Stimulated activated CD8-positive, alpha-beta memory T cell treated with anti-CD3 and anti-CD28 coated beads, Interleukin-2, amount 100 ng/mL, for 48 hours (primary cell): ENCODE measurements at places on chromosomes 12 and 14.

DNA sequence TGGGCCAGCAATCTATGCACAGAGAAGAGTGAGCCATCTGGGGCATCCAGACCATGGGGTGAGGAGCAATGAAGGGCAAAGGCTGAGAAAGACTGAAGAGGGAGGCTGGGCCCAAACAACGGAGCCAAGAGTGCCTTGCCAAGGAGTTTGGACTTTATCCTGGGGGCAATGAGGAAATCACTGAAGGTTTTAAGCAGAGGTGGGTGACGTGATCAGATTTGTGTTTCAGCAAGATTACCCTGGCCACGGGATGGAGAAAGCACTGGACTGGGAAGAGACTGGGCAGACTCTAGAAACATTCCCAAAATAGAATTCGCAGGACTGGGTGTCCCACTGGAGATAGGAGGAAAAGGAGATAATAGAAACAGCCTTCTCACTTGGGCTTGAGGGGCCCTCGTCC lies 65.3 kb downstream of the DPF3 start:
- DNase-seq: no peak

- DNase-seq: no peak
Measured at GRCh38 chr12:52508211-52508610, 12.0 kb downstream of the KRT5 start.

DNA sequence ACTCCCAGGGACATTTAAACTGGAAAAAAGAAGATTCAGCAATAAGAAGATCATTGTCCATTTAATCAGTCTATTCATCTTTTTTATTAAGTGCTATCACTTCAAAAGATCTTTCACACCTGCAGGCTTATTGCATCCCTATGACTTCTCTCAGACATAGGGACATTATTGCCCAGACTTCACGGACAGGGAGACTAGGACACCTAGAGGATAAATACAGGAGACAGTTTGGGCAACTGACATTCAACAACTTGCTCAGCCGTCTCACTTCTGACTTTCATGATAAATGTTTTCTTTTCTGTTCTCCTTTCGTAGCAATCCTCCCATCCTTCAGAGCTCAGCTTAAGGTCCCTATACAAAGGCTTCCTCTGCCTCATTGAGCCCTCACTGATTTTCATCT lies 84.3 kb downstream of the TMEM30B start:
- DNase-seq: no peak

GRCh38 chr12:52899338-52900035 lies 5.4 kb downstream of the KRT8 start:
- DNase-seq: no peak

GRCh38 chr12:96401076-96401871 lies 1.0 kb upstream of the CDK17 start:
- DNase-seq: no peak

GRCh38 chr14:61501714-61502458 lies 180.5 kb downstream of the PRKCH start:
- DNase-seq: no peak

DNA sequence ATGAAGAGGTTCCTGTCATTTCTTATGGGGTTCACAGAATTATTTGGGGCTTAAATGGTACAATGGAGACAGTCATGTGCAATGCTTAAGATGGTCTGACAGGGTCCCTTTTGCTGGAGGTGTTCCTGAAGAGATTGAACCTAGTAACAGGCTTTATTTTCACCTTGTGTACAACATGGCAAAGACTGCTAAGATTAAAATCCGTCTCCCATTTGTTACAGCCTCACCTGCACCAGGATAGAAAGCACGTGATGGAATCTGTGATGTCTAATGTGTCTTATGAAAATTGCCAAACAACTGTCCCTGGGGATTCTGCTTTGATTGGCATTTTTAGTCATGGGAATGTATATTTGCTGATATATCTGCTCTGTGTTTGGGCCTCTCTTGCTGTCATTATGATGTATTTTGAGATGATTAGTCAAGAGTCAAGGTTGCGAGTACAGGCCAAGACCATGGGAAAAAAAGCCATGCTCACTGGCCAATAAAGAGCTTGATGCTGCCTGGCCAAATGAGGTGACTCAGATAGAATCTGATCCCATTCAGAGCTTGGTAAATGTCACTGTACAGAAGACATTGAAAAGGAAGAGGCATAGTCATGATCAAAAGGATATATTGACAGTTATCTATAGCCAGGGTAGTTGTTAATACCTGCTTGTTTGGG lies 96.1 kb downstream of the FLRT2 start:
- no peak for DNase-seq

GRCh38 chr12:131681257-131681620 lies 29.7 kb upstream of the SFSWAP start:
- DNase-seq: no peak

- DNase-seq: no peak
Measured at GRCh38 chr14:22474730-22475351, 114.2 kb downstream of the DAD1 start.

DNA sequence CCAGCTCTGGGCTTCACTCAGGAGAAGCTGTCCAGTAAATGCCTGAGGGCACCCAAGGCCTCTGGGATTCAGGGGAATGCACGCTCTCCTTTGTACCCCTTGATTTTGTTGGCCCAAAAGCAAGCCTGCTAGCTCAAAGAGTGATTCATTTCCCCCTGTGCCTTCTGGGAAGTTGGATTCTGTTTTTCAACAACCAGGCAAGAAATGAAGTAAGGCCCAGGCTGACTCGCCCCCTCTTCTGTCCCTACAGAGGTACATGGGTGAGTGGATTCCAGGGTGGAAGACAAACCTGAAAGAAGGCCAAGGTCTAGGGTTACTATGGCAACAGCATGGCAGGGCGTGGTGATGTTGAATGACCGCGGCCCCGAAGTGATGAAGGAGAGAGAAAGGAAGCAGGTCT lies 9.3 kb upstream of the SERPINA5 start:
- no peak for DNase-seq

- DNase-seq: no peak
Measured at GRCh38 chr14:52220924-52221811, 46.3 kb upstream of the PTGDR start.

GRCh38 chr14:94659256-94659655 lies 47.1 kb downstream of the SERPINA3 start:
- DNase-seq: no peak

DNA sequence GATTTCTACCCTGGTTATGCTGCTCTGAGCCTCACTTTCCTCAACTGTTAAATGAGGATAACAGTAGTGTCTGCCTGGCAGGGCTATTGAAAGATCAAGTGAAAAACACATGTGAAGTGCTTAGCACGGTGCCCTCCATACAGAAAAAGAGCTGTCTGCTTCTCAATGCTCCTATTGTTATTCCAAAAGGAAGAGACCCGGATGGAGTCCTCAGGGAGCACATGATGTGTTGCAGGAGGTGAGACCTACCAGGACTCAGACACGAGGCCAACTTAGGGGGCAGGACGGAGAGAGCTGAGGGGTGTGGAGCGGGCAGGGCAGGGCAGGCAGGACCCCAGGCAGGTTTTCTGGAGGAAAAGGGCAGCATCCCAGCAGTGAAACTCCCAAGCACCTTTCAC lies 8.9 kb downstream of the FAIM2 start:
- no peak for DNase-seq

DNA sequence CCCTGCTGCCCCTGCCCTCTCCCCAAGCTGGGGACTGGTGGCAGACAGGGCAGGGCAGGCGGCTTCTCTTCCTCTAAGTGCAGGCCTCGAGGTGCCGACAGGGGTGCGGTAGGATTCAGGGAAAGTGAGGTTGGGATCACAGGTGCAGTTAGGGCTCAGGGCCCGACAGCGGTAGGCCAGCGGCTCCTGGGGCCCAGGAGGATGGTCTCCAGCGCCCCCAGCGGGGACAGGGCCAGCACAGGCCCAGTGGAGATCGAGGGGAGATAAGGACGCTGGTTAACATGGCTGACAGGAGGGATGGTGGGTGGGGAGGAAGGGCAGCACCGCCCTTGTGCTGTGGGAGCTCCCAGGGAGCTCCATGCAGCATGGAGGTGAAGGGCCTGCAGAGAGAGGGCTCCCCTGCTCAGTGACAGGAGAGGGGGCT lies 935 bp upstream of the CRIP1 start:
- no peak for DNase-seq

DNA sequence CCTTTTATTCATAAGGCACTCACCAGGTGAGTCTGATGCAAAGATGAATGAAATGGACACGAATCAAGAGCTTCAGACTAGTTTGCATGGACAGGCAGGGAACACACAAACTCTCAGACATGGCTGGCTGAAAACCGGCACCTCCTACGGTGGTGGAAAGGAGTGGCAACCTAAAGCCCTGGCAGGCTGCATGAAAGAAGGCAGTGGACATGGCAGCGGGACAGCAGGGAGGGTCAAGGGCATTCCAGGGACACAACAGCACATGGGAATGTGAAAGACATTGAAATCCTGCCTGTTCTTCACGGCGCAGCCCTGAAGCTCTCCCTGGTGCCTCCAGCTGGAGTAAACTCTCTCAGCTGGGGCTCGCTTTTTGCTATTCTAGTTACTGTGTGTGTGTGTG lies 16.6 kb upstream of the LRTM2 start:
- no peak for DNase-seq

- no peak for DNase-seq
Measured at GRCh38 chr14:60753264-60754119, 18.9 kb downstream of the MNAT1 start.

DNA sequence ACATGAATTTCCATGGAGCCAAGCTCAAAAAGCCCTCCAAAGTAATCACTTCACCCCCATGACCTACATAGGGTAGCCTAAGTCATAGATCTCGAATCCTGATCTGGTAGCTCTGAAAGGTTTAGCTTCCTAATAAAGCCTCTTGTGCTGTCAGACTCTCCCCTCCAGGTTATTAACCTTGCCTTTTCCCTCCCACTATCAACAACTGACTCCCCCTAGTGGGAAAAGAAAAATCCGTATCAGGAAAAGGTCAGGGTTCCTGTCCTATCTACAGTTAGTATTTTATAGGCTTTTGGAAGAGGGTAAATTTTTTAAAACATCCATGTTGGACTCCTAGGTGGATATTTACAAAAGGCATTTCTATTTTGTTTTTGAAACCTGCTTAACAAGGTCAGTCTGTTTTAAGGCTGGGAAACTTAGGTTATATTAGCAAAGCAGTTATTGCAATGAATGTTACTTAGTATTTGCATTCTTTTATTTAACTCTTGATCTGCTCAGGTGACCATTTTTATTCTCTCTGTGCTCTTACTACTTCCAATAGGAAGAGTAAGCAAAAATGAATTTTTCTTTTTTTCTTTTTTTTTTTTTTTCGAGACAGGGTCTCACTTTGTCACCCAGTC lies 8.0 kb downstream of the YY1 start:
- DNase-seq: no peak

GRCh38 chr12:2172491-2173214 lies 119.9 kb downstream of the CACNA1C start:
- DNase-seq: no peak

GRCh38 chr14:26206640-26207039 lies 391.2 kb downstream of the NOVA1 start:
- DNase-seq: no peak

GRCh38 chr14:42508209-42508946 lies 901.7 kb downstream of the LRFN5 start:
- no peak for DNase-seq

DNA sequence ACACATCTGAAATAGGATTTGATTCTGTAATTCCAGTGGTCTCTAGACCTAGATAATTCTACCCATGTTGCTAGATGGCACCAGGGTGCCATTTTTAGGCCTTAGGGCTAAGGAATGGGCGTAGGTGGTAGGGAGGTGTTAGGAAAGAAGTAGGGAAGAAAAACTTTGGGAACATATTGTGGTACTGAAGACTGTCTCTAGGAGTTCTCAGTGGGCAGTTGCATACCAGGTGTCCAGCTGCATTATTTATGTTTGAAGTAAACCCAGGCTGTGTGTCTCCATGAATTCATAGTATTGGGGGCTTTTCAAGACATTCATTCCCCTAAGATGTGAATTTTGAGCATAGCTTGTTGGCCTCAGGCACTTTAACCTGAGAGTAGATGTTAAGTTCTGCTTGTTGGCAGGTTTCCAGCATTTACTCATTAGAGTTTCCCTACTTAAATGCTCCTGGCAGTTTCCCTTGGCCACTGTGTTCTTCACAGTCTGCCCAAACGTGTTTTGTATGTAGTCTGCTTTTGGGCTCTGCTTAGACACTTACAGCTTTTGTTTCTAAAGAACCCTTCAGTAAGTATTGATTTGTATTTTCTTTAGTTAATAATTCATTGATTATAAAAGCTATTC lies 31.5 kb upstream of the CCT2 start:
- no peak for DNase-seq

- no peak for DNase-seq
Measured at GRCh38 chr12:25014961-25015360, 66.1 kb upstream of the BCAT1 start.

DNA sequence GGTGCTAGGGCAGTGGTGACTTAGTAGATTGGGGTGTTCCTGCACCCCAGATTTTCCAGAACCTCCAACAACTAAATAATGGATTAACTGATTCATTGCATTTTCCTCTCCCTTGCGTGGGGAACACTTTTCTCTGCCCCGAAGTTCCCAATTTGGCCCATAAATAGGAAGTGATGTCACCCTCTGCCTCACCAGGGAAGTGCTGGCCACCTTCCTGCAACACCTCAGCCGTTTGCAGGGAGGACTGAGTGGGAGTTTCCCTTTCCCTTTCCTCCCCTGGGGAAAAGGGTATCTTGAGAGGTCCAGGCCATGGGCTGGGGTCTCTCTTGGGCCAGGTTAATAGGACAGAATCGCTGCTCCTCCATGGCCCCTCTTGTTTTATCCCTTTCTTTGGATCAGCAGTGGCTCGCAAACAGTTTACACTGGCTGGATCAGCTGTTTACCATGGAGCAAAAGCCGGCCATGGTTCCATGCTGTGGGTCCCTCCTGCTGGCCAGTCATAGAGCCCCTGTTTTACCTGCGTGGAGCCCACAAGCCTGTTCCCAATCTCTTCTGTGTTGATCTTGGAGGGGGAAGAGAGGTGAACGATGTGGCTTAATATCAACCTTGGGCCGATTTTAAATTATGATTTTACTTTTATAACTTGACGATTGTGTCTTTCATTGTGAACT lies 91.6 kb upstream of the VRK1 start:
- DNase-seq: no peak

- no peak for DNase-seq
Measured at GRCh38 chr12:1189163-1189562, 198.1 kb downstream of the ERC1 start.

DNA sequence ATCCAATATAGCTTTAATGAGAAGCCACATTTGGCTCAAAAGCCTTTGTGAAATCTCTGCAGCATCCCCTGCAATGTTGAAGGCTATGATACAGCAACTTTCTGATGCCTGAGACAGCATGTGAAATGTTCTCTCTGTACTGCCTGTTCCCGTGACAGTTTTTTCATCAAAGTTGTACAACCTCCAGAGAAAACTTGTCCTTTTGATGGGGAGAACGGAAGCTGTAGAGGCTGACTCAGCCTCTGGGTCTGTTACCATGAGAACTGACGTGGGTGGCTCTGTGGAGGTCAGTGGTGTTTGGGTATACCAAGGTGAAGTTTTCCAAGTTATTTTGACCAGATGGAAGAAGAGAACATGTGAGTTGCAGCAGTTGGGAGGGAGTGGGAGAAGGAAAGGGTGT lies 17.0 kb downstream of the SLC4A8 start:
- no peak for DNase-seq

- no peak for DNase-seq
Measured at GRCh38 chr14:92449404-92450181, 64.0 kb upstream of the RIN3 start.
